ENCODE measurements at places on chromosomes 3 and 15. TPM values are rescaled to one million over a fixed set of nuclear protein-coding genes. Genes with fewer than 3 reads are reported as not detected.

- DNase-seq = no peak
- H3K27ac ChIP-seq = no peak overlapping the region
- no peaks in the 10 kb centered on the region for H3K36me3 ChIP-seq
- H3K4me3 ChIP-seq = no peak overlapping the region
- H3K27me3 ChIP-seq = no peaks in the 10 kb centered on the region
Measured at GRCh38 chr15:39874890-39875549, 45.0 kb downstream of the GPR176 start.

DNA sequence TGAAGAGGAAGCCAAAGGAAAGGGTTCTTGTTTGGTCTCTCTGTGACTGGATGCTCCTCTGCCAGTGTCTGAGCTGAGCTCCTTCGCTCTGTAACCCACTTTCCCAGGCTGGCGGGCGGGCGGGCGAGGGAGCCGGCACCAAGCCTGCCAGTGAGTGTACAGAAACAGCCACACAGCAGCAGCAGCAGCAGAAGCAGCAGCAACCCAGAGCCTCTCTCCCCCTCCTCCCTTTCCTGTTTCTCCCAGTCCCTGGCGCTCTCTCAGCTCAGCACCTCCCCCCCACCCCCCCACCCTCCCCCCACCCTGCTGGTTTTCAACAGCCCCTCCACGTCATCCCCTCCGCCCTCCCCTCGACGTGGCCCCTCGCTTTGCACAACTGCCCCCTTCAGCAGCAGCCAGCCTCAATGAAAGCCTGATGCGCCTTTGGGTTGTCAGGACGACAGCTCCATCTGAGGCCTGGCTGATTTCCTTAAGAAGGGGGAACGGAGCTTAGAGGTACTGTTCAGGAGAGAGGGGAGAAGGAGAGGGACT is at the start of gene LSAMP:
Gene LSAMP, minus strand, starts transcription at position 177 of the 531 bp plus-strand sequence.
- DNase-seq = no peak
- peak within 1 kb of the TSS; percentile 45 for H3K4me3 ChIP-seq
- no peaks in the 10 kb centered on the region for H3K27me3 ChIP-seq

DNA sequence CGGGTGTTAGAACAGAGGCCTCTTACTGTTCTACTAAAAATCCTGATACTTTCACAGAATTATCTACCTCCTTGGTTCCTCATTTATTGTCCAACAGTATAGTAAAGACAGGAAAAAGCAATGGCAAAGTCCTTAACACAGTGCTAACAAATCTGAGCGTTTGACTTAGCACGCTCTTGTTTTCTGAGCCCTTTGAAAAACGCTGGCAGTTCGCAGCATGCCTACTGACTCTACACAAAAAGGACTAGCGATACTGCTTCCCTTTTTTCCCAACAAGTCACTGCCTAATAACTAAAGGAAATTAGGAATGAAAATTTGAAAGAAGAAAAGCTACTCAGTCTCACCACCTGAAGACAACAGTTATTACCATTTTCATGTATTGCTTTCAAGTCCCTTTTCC is 34.8 kb upstream of the CEMIP start:
- H3K27me3 ChIP-seq = no peaks in the 10 kb centered on the region
- H3K4me1 ChIP-seq = peaks cover 40% of the 10 kb centered on the region
- no peaks in the 10 kb centered on the region for H3K36me3 ChIP-seq

DNA sequence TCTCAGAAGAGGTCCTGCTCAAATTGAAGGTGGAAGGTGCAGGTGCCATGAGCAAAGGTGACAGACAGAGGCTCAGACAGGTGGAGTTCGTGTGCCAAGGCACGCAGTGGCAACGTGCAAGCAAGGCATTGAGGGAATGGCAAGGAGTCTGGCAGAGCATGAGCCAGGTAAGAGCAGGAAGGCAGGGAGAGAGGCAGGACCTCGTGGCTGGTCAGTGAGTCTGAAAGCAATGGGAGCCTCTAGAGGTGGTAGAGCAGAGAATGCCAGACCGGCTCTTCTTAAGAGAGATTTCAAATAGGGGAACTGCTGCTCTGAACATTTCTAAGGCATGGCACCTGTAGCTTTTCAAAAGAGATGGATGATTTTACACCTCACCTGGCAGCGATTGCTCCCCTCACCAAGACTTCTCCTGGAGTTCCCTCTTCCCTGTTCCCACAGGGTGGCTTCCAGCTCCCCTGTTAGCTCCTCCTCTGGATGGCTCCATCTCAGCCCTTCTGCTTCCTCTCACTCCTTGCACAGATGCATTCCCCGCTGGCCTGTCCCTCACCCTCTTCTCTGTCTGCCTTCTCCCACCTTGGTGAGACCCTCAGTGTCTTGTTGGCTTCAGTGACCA is 2.7 kb downstream of the MYO5C start:
- H3K27me3 ChIP-seq = peaks cover 14% of the 10 kb centered on the region
- peaks cover 30% of the 10 kb centered on the region for H3K4me1 ChIP-seq
- no peak overlapping the region for H3K4me3 ChIP-seq
- DNase-seq = no peak

GRCh38 chr3:99896482-99896881 is 78.8 kb downstream of the CMSS1 start:
- H3K27me3 ChIP-seq = no peaks in the 10 kb centered on the region
- H3K4me3 ChIP-seq = no peak overlapping the region
- no peaks in the 10 kb centered on the region for H3K36me3 ChIP-seq
- H3K4me1 ChIP-seq = peaks cover 8% of the 10 kb centered on the region
- H3K27ac ChIP-seq = peak overlapping the region; percentile 42
- no peak for DNase-seq

DNA sequence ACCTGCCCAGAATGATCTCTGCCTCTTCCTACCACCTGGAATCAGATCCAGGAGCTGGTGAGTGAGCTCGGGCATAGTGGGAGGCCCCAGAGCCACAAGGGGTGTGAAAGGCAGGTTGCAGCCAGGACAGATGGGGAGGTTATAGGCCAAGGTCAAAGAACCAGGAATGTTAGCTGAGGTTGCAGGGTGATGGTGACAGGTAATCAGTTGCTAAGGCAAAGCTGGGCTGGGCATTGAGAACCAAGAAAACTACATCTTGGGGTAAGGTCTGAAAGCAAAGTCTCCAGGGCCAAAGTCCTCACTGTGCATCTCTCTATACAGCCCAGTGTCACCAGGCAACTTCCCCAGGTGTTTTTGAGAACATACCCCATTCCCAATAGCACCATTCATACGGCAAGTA is 38.4 kb upstream of the SLC6A11 start:
- no peak for DNase-seq
- H3K4me3 ChIP-seq = no peak overlapping the region
- H3K4me1 ChIP-seq = no peaks in the 10 kb centered on the region
- peaks cover 15% of the 10 kb centered on the region for H3K27me3 ChIP-seq
- H3K27ac ChIP-seq = no peak overlapping the region

GRCh38 chr3:99317201-99317600 is 321.2 kb upstream of the COL8A1 start:
- no peaks in the 10 kb centered on the region for H3K36me3 ChIP-seq
- no peak overlapping the region for H3K27ac ChIP-seq
- no peaks in the 10 kb centered on the region for H3K27me3 ChIP-seq
- no peaks in the 10 kb centered on the region for H3K4me1 ChIP-seq
- no peak for DNase-seq
- no peak overlapping the region for H3K4me3 ChIP-seq

DNA sequence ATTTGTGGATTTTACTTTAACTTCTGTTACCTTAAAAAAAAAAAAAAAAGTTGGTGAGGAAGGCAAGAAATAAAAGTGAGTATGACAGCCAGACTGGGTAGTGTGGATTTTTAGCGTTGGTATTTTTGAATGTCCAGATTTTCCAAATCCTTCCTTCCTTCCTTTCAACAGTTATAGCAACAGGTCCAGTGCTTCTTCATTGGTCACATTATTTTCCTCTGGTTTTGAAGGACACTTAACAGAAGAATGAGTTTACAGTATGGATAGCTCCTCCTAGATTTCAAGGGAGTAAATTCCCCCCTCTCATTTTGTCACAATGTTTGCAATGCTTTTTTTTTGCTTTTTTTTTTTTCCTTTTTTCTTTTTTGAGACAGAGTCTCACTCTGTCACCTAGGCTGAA is 6.4 kb downstream of the MAPKBP1 start:
- H3K36me3 ChIP-seq = no peaks in the 10 kb centered on the region
- DNase-seq = no peak
- H3K27ac ChIP-seq = no peak overlapping the region
- H3K27me3 ChIP-seq = no peaks in the 10 kb centered on the region
- H3K4me1 ChIP-seq = peaks cover 29% of the 10 kb centered on the region
- H3K4me3 ChIP-seq = no peak overlapping the region

DNA sequence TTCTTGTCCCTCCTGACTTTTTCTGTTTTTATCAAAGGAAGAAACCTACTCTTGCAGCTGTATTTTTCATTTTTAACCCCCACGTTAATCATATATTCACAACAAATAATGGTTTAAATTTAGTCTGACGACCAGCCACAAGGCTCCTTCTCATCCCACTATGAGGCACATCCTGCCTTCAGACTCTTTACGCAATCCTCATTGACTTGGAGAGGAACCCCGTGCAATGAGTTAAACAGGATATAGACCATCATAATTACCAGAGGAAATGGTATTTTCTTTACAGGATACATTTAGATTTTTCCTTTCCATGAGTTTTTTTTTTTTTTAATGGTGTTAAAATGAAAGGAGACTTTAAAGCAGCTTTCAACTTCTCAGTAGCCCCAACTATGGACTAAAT is 68.5 kb downstream of the WWTR1 start:
- H3K36me3 ChIP-seq = no peaks in the 10 kb centered on the region
- peaks cover 33% of the 10 kb centered on the region for H3K4me1 ChIP-seq
- H3K27me3 ChIP-seq = no peaks in the 10 kb centered on the region
- H3K4me3 ChIP-seq = no peak overlapping the region
- no peak for DNase-seq

GRCh38 chr3:107065094-107065861 is 312.0 kb upstream of the CCDC54 start:
- H3K27ac ChIP-seq = no peak overlapping the region
- H3K36me3 ChIP-seq = no peaks in the 10 kb centered on the region

GRCh38 chr3:70358978-70359580 is 46.6 kb upstream of the MDFIC2 start:
- no peaks in the 10 kb centered on the region for H3K27me3 ChIP-seq
- H3K36me3 ChIP-seq = no peaks in the 10 kb centered on the region
- H3K4me3 ChIP-seq = no peak overlapping the region
- DNase-seq = no peak

GRCh38 chr3:146275476-146275875 is 24.6 kb upstream of the PLSCR4 start:
- H3K27ac ChIP-seq = no peak overlapping the region
- DNase-seq = no peak
- peaks cover 6% of the 10 kb centered on the region for H3K4me1 ChIP-seq
- no peaks in the 10 kb centered on the region for H3K36me3 ChIP-seq
- no peaks in the 10 kb centered on the region for H3K27me3 ChIP-seq

DNA sequence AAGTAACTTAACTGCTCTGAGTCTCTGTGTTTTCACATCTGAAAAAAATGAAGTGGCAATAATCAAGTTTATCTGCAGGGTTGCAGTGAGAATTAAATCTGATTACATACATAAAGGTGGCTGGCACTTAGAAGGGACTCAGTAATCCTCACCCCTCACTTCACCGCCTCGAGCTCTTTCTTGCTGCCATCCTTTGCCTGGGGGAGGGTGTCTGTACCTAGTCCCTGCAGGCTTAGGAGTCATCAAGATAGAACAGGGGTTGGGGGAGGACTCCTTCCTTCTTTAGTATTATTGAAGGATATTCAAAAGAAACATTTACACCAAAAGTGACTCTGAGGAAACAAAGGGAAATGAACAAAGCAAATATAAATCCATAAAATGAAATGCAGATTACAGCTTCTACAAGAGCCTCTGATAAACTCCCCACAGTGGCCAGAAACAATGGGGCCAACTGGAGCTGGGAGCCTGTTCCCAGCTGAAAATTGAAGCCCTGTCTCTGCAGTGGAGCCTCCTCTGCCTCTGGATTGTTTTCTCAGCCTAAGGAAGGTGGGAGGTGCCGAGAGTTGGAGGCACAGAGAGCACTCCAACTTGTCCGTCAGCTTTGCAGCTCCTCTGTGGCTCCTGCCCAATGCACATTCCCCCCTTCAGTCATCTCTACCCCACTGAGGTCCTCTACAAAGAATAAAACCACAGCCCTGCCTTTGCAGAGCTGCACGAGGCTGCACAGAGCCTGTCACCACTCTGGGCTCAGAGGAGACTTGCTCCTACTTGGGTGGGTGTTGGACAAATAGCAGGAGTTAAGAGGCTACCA is 41.8 kb downstream of the CRYGS start:
- H3K4me3 ChIP-seq = no peak overlapping the region
- DNase-seq = no peak
- no peak overlapping the region for H3K27ac ChIP-seq
- no peaks in the 10 kb centered on the region for H3K4me1 ChIP-seq

DNA sequence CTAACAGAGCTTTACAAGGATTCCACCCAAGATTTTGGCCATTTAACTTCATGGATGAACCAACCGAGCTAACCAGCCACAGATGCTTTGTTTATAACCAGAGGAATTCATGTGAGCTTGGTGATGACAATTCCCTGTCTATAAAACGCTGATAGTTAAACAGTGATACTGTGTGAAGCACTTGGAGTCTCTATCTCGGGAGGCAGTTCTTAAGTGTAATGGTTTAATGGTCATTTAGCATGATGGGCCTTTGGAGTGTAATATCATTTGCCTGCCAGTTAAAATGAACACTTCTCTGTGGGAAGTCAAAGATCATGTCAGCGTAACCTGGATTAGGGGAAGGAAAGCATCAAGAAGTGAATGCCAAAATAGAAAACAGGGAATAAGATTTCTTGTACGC is 368.6 kb upstream of the THRB start:
- no peak for DNase-seq
- no peaks in the 10 kb centered on the region for H3K27me3 ChIP-seq
- no peak overlapping the region for H3K4me3 ChIP-seq
- H3K4me1 ChIP-seq = no peaks in the 10 kb centered on the region
- no peak overlapping the region for H3K27ac ChIP-seq
- H3K36me3 ChIP-seq = no peaks in the 10 kb centered on the region

- no peak overlapping the region for H3K4me3 ChIP-seq
- no peaks in the 10 kb centered on the region for H3K27me3 ChIP-seq
- H3K4me1 ChIP-seq = no peaks in the 10 kb centered on the region
- H3K36me3 ChIP-seq = no peaks in the 10 kb centered on the region
- no peak overlapping the region for H3K27ac ChIP-seq
- no peak for DNase-seq
Measured at GRCh38 chr15:39198044-39199000, 382.6 kb upstream of the THBS1 start.

GRCh38 chr3:126612479-126613205 is 42.3 kb downstream of the TXNRD3 start:
- no peaks in the 10 kb centered on the region for H3K4me1 ChIP-seq
- H3K27me3 ChIP-seq = no peaks in the 10 kb centered on the region
- DNase-seq = no peak
- no peak overlapping the region for H3K4me3 ChIP-seq

- H3K27ac ChIP-seq = no peak overlapping the region
- no peaks in the 10 kb centered on the region for H3K36me3 ChIP-seq
- peaks cover 6% of the 10 kb centered on the region for H3K27me3 ChIP-seq
- no peak for DNase-seq
Measured at GRCh38 chr3:13642597-13642996, 93.7 kb downstream of the FBLN2 start.

- no peaks in the 10 kb centered on the region for H3K27me3 ChIP-seq
- no peak overlapping the region for H3K27ac ChIP-seq
- no peaks in the 10 kb centered on the region for H3K36me3 ChIP-seq
- H3K4me1 ChIP-seq = no peaks in the 10 kb centered on the region
Measured at GRCh38 chr3:104755791-104756190, 610.9 kb upstream of the ALCAM start.

Gene SLC28A1
- not detected for total RNA-seq

Gene C15orf40
- 17.8 TPM for total RNA-seq

Gene TTC14
- 52.9 TPM for total RNA-seq

Gene C3orf85
- total RNA-seq = not detected
